ENCODE measurements at places on chromosomes 2 and 18. TPM values are rescaled to one million over a fixed set of nuclear protein-coding genes. Genes with fewer than 3 reads are reported as not detected.

GRCh38 chr2:192155511-192156118 is 39.1 kb downstream of the TMEFF2 start:
- no peak for DNase-seq

GRCh38 chr2:38512211-38512610 is 90.5 kb downstream of the HNRNPLL start:
- DNase-seq: no peak

Gene C18orf54
- 1.7 TPM for total RNA-seq

DNA sequence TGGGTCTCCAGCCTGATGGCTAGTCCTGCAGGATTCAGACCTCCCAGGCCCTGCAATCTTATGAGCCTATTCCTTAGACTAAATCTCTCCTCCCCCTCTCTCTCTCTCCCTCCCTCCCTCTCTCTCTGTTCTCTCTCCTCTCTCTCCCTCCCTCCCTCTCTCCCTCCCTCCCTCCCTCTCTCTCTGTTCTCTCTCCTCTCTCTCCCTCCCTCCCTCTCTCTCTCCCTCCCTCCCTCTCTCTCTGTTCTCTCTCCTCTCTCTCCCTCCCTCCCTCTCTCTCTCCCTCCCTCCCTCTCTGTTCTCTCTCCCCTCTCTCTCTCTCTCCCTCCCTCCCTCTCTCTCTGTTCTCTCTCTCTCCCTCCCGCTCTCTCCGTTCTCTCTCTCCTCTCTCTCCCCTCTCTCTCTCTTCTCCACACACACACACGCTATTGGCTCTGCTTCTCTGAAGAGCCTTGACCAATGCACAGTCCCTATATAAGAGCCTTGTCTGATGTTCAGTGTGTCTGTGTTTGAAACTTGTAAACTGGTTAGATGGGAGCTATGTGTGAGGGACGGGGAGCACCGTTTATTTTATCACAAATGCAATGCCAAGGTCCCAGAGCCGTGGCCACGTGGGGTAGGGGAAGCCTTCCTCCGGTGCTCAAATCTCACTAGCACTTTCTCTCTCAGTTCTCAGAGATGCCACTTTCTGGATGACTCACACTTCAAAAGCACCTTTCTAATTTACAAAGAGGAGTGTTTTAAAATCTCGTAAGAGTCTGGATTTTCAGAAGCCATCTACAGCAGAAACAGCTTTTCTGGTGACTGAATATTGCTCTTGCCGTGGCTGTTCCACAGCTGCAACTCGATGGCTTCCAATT is 9.4 kb upstream of the PRLH start:
- DNase-seq: no peak

Gene VWC2L
- not detected for total RNA-seq

Measured in MG63 (cell line).